ENCODE measurements at places on chromosomes 5 and 9.

DNA sequence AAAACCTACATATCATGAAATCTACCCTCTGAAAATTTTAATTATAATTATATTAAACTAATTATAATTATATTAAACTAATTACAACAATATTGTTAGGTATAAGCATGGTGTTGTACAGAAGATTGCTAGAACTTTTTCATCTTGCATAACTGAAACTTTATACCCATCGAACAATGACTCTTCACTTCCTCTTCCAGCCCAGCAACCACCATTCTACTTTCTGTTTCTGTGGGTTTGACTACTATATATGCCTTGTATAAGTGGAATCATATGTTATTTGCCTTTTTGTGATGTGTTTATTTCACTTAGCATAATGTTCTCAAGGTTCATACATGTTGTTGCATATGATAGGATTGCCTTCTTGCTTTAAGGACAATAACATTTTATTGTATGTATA is 274.2 kb upstream of the CCNH start:
- H3K27me3 ChIP-seq = no peaks in the 10 kb centered on the region
- no peaks in the 10 kb centered on the region for H3K36me3 ChIP-seq
- no peaks in the 10 kb centered on the region for H3K4me1 ChIP-seq
- no peak for DNase-seq

- peaks cover 93% of the 10 kb centered on the region for H3K27me3 ChIP-seq
- H3K27ac ChIP-seq = no peak overlapping the region
- H3K4me3 ChIP-seq = peak overlapping the region; percentile 79
- H3K36me3 ChIP-seq = no peaks in the 10 kb centered on the region
- peak; percentile 54 for DNase-seq
- H3K4me1 ChIP-seq = peaks cover 65% of the 10 kb centered on the region
Observed at GRCh38 chr9:126615245-126615790, 1.6 kb downstream of the LMX1B start.

DNA sequence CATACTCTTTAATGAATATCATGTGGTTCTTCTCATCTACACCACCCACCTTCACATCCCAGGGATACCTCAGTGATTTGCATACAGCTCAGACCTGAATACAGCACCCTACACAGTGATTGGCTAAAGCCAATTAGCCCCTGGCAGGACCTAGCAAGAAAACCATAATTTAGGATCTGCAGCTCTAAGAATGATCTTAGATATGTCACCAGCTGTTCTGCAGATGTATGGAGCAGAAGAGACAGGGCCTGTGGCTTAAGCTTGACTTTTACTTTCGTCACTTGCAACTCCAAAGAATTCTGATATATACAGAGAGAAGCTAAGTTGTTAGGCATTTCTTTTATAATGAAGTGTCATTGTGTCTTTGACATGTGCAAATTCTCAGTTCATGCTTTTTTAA is 483.2 kb upstream of the C9orf72 start:
- H3K36me3 ChIP-seq = no peaks in the 10 kb centered on the region
- H3K27me3 ChIP-seq = peaks cover 3% of the 10 kb centered on the region
- DNase-seq = no peak

GRCh38 chr9:131174681-131175239 is 49.4 kb downstream of the NUP214 start:
- DNase-seq = no peak
- H3K4me3 ChIP-seq = no peak overlapping the region
- no peaks in the 10 kb centered on the region for H3K27me3 ChIP-seq
- H3K36me3 ChIP-seq = peaks cover 72% of the 10 kb centered on the region

Data from nephron progenitor cell (in vitro differentiated cells).